ENCODE measurements at places on chromosomes 11 and 22.

GRCh38 chr22:46767249-46767985, 5.0 kb downstream of the TBC1D22A start:
- DNase-seq = no peak

GRCh38 chr11:129968591-129969419, 33.8 kb downstream of the PRDM10 start:
- no peak for DNase-seq

GRCh38 chr22:39996732-39997131, 2.0 kb downstream of the FAM83F start:
- DNase-seq = no peak

GRCh38 chr22:38347181-38347943, 30.1 kb upstream of the CSNK1E start:
- DNase-seq = no peak

DNA sequence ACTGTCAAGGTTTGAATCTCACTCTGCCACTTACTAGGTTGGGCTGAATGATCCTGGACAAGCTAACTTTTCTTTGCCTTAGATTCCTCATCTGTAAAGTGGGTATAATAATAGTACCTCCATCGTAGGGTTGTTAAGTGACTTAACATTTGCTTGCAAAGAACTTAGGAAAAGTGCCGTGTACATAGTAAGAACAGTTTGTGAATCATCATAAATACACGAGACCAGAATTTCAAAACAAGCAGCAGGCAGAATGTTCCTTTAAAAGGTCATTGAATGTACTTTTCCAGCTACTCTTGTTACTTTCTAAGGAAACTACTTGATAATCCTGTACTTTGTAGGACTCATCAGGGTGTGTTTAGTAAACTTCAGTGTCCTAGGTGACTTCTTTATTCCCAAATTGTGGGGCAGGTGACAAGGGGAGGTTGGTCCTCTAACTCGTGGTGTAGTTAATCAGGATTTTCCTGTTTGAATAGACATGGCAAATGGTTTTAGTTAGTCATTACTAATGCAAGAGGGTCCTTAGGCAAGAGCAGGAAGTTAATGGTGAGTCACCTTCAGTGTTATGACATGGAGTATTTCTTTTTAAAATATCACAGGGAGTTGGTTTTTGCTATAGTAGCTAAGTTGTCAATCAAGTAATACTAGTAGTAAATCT, 67.9 kb downstream of the YAP1 start:
- no peak for DNase-seq

DNA sequence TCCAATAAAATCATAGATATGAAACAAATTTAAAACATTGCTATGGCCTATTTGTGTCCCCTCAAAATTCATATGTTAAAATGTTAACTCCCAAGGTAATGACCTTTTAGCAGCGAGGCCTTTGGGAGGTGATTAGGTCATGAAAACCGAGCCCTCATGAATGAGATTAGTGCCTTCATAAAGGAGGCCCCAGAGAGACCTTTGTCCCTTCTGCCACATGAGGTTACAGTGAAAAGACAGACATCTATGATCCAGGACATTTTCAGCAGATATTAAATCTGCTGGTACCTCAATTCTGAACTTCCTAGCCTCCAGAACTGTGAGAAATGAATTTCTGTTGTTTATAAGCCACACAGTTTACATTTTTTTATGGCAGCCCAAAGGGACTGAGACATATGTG, 171.7 kb downstream of the MPPED1 start:
- no peak for DNase-seq

GRCh38 chr11:108592591-108593213, 866 bp downstream of the EXPH5 start:
- DNase-seq = no peak

- DNase-seq = no peak
Measured at GRCh38 chr11:75264356-75264755, 23.8 kb downstream of the TPBGL start.

DNA sequence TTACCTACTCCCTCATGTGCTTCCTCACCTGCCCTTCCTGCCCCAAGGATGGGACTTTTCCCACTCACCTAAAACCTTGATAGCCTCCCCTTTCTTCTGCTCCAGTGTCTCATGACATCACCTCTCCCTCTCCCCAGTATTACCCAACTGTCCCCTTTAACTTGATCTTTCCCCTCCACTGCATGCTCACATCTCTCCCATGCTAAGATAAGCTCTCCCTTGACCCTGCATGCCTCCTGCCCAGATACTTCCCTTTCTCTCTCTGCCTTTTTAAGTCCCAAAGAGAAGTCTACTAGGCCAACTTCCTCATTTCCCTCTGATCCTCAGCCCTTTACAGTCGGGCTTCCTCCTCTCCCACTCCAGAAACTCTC, 14.8 kb downstream of the CD3E start:
- DNase-seq = no peak

DNA sequence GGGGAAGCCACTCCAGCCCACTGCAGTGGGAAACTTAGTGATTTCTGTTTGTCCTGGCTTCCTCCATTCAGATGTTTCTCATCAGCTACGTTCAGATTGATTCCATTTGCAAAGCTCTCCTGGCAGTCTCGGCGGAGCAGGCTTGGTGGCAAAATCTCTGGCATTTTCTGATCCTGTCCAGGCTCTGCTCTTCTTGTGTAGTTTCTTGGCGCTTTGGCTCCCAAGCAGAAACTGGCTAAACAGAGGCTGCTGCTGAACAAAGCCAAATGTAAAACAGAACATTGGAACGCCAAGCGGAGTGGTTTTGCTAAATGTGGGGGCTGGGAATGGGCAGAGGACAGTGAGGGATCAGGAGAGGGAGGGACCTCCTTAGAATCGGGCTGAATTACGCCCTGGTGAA, 36.7 kb downstream of the ADAMTS8 start:
- no peak for DNase-seq

- DNase-seq = no peak
Measured at GRCh38 chr11:57306940-57307565, 17.7 kb downstream of the TNKS1BP1 start.

DNA sequence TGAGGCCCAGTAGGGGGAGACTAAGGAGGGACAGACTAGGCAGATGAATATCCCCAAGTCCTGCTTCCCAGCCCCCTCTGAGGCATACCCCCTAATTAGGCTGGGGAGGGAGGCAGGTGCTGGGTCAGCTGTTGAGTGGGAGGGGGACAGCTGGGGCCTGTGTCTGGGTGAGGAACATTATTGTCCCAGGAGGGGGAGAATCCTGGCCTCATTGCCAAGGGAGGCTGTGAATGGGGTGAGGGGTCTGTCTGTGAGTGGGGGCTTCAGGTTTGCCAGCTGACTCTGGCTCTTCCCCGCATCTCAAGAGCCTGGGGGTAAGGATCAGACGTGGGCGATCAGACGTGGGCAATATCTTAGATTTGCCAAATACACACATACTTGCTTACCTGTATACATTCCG, 2.1 kb downstream of the INPPL1 start:
- no peak for DNase-seq

- DNase-seq = no peak
Measured at GRCh38 chr11:5367448-5368074, 16.1 kb upstream of the OR51M1 start.

- no peak for DNase-seq
Measured at GRCh38 chr11:64109332-64109731, 56.6 kb downstream of the MACROD1 start.

GRCh38 chr11:22337596-22338485, at the start of gene SLC17A6:
TSS of gene SLC17A6 (plus strand) at chr11:22338381. CDS start at chr11:22338534, 153 bp downstream.
- DNase-seq = no peak

- no peak for DNase-seq
Measured at GRCh38 chr11:8658321-8659057, 24.0 kb downstream of the TRIM66 start.

- no peak for DNase-seq
Measured at GRCh38 chr11:5621580-5621979, 3.2 kb upstream of the TRIM34 start.

DNA sequence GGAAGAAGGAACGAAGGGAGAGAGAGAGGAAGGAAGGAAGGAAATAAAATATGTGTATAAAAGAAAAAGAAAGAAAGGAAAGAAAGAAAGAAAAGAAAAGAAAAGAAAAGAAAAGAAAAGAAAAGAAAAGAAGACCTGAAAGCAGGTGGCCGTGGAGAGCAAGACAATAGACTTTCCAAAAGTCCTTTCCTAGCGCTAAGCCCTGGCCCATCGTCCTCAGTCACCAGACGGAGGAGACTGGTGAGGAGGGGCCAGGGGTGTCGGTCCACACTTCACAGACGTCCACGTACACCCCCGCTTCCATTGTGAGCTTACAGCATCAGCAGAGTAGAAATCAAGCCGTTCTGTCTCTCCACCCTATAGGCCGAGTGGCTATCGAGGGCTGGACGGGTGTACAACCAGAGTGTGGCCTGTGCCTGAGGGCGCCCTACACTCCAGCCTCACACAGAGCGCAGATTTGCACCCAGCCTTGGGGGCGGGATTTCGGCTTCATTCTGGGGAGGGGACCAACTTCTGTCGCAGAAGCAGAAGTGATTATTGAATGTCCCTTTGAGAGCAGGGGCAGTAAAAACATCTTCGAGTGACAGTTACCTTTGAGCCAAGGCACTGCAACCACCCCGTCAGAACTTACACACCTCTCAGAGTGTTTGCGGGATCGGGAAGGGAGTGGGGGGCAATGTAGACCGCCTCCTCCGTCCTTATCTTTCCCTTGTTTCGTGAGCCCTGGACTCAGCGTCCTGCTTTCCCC, 2.0 kb upstream of the BSX start:
- no peak for DNase-seq

DNA sequence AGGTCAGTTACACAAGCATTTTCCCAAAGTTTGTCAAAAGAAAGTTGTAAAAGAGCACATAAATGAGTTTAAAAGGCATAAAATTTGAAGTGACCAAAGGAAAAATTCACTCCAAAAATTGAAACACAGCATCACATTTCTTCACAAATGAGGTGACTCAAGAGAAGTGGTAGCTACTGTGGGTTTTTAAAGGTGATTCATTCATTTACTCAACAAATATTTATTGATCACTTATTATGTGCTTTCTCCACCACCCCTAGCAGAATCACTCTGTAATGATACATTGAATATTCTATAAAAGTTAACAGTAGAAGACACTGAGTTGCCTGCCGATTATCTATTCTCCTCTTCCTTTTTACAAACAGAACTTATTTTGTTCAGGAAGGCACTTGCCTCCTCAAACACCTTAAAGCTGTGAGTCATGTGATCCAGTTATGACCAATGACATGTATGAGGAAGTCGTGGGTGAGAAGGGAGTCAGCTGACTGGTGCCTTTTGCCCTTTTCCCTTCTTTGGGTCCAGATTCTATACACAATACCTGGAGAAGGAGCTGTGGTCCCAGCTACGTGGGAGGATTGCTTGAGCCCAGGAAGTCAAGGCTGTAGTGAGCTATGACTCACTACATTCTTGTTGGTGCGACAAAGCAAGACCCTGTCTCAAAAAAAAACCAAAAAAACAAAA, 67.7 kb upstream of the CLNS1A start:
- no peak for DNase-seq

DNA sequence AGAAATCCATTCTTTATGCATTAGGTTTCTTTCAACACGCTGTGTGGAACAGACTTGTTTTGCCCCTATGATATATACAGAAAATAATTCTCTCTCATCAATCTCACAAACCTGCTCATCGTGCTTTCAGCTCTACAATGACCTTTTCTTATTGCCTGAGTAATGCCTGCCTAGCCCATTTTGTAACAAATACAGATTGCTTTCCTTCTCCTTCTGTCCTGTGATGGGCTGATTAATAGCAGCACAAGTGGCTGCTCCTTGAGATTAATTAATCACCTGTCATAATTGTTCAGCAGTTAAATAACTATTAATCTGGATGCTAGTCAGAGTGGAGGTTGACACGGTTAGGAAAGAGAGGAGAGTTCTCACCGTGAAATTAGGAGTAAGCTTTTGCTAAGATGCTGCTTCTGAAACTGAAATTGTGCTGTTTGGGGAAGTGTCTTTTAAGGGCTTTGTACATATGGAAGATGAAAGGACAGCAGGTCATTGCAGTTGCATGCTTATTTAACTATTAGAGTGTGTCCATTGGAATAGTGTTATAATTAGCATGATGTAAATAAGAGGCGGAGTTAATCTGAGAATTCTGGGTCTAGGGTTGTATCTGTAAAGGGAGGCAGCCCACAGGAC, 1430.5 kb downstream of the FAM181B start:
- no peak for DNase-seq

DNA sequence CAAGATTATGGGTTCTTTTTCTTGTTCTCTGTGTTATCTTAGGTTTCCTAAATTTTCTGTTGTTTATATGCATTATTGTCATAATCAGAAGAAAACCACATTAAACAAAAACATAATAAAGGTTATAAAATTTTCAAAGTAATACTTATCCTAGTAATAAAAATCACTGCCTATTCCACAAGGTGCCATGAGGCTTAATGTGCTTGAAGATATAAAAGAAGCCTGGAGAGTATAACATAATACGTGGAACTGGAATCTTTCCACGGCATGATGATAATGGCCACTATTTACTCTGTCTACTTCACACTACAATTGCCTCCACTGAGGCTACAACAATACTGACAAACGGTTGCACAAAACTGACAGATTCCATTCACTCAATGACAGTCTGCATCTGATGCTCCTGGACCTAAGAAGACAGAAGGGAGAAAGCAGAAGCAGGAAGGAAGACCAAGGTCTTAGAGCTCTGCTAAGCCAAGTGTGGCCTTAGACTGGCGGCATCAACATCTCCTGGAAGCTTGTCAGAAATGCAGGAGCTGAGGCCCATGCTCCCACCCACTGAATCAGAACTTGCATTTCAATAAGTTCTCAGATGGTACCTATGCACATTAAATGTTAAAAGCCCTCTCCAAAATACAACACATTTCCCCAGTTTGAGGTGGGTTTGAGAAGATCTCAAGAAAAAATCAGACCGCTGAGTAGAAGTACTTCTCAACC, 13.1 kb downstream of the TENM4 start:
- DNase-seq = no peak

DNA sequence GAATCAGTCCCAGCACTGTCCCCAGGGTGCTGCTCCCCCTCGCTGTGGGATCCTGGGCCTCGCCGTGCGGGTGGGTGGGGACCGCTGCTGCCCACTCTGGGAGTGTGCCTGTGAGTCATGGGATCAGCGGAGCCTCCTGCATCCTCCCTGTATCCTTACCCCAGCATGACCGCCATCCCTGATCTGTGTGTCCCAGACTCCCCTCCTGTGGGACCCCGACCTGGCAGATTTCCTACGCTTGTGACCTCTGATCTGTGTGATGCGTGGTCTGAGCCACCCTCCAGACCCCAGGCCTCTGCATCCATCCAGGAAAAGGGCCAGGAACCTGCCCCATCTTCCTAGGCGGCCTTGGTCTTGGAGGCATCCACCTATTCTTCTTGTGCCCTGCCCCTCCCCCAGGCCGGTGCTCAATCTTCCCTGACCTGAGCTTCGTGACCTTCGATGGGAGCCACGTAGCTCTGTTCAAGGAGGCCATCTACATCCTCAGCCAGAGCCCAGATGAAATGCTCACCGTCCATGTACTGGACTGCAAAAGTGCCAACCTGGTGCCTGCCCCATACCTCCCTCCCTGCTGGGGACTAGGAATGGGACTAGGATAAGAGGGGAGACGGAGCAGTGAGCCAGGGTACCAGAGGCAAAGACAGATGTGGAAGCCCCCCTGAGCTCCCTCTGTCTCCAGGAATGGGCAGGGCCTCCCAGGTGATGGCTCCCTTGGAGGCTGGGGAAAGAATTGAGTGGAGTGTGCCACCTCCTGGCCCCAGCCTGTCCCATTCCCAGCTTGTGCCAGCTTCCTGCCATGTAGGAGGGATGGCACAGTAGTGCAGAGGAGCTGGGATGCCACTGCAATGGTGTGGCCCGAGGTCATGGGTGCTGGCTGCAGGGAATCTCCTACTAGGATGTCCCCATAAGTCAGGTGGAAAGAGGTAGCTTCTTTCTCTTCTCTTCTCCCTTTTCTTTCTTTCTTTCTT, 65.4 kb downstream of the OTOG start:
- DNase-seq = no peak
